ENCODE measurements at places on chromosomes 12 and 14.

DNA sequence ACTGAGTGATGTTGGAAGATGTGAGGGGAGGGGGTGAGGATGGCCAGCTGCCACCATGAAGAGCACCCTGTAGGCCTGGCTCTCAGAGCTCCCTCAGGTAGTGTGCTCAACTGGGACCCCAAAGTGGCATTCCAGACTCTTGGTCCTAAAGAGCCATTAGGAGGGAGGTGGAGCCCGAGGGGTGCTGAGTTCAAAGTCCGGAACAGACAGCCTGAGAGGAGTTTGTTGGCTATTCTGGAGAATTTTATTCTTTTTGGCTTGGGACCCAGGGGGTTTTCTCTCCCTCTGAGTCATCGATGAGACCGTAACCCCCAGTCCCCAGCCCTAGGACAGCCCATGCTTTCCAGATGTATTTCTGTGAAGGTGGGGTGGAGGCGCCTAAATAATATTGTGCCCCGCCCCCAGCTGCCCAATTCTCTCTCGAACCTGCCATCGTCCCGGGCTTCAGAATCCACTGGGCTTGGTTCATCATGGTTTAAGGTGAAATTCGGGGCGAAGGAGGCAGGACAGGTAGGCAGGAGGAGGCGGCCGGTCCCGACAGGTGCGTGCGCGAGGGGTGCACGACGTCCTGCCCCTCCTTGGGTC lies 690 bp upstream of the RBP5 start:
- no peak for DNase-seq

- DNase-seq = no peak
Observed at GRCh38 chr12:29024117-29024516, 125.0 kb upstream of the FAR2 start.

GRCh38 chr12:3161861-3162260 lies 84.7 kb downstream of the TSPAN9 start:
- DNase-seq = no peak

- DNase-seq = no peak
Observed at GRCh38 chr14:103423050-103423461, 37.8 kb downstream of the MARK3 start.

GRCh38 chr12:123815968-123816367 lies 53.9 kb downstream of the DNAH10 start:
- no peak for DNase-seq

- no peak for DNase-seq
Observed at GRCh38 chr12:111355201-111355925, 13.5 kb downstream of the PHETA1 start.

GRCh38 chr14:49982082-49982481 lies 89.2 kb downstream of the ARF6 start:
- DNase-seq = no peak

- no peak for DNase-seq
Observed at GRCh38 chr14:55274751-55275150, 3.5 kb downstream of the FBXO34 start.

DNA sequence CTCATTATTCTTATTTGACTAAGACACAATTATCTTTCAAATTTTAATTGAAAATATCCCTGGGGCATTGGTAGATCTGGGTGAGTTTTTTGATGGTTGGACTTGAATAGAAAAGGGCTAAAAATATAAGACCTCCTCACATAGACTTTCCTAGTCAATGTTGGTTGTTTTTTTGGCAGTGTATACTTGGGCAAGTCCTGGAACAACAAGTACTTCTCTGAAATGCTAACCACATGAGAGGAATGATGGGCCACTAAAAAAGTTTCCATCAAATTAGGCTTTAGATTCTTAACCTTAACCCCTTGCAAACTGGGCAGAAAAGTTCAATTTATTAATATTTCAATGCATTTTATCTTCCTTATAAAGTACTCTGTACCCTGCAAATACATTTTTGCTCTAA lies 97.6 kb downstream of the FGD4 start:
- no peak for DNase-seq

- DNase-seq = no peak
Observed at GRCh38 chr12:100545092-100545491, 28.4 kb upstream of the GAS2L3 start.

DNA sequence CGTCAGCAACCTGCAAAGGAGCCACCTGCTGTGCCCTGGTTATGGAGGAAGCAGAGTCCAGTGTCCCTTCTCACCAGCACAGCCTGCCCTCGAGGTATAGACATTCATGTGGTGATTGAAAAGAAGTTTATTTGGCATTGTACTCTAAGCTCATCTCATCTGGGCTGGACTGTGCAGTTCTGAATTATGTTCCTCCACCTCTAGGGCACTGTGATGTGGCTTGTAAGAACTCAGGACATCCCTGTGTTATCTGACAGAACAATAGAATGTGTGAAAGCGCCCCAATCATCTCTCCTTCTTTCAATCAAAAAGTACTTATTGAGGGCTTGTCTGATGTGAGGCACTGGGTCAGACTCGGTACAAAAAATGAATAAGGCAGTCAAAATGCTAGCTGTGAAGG lies 140.1 kb downstream of the DHRS2 start:
- no peak for DNase-seq

DNA sequence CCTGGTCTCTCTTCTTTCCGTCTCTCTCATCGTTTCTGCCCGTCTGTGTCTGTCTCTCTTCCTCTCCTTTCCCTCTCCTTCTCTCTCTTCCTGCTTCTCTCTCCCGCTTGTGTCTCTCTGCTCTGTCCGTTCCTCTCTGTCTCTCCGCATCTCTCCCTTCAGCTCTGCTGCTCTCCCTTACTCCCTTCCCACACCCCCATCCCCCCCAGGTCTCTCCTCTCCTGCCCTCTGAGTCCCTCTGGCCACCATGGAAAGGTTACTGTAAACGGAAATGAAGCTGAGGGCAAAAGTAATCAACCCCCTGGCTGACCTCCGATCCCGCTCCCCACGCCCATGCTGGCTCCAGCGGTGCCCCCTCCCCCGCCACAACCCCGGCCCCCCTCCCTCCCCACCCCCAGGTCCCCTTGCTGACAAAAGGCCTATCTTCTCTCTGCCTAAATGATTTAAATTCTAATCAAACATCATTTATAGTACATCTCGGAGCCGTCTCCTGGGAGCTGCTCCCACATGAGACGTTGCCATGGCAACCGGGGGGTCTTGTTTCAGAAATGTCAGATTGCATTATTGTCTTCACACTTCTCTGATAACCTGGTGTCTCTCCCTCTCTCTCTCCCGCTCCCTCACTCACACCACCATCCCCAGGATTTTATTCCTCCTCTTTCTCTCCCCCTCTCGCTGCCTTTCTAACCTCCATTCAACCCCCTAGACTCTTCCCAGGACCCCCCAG lies 203.8 kb downstream of the RBM19 start:
- no peak for DNase-seq

DNA sequence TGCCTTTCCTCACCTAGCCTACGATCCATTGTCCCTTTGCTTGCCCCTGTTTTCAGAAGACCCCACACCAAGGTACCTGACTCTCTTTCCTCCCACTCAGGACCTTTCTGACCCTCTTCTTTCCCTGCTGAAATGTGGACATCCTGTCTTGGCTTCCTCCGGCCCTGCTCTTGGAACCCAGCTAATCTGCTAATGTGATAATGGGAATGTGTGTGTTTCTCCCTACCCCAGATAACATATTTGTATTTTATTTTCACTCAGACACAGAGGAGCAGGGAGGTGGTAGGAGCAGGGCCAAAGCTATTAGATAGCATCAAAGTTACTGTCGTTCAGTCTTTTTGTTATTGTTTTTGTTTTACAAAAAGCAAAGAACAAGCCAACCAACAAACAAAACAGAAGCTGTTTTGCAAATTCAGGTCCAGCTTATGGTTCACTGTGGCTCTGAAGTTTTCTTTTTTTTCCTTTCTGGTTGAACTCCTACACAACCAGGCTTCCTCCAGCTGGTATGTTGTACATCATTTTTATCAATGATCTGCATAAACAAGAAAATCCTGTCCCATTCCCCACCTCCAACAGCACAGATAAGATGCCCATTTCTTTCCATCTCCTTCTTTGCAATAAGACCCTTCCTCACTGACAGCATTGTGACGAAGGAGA lies 137.3 kb downstream of the C12orf75 start:
- DNase-seq = no peak

GRCh38 chr12:58030566-58031279 lies 89.4 kb downstream of the ATP23 start:
- DNase-seq = no peak

GRCh38 chr12:19856389-19856788 lies 417.1 kb downstream of the AEBP2 start:
- no peak for DNase-seq

GRCh38 chr12:1796515-1797010 lies 23.8 kb upstream of the LRTM2 start:
- DNase-seq = peak; percentile 42

- DNase-seq = no peak
Observed at GRCh38 chr14:104868811-104869572, 3.9 kb downstream of the CEP170B start.

- DNase-seq = no peak
Observed at GRCh38 chr14:72800848-72801370, 93.0 kb downstream of the DPF3 start.

DNA sequence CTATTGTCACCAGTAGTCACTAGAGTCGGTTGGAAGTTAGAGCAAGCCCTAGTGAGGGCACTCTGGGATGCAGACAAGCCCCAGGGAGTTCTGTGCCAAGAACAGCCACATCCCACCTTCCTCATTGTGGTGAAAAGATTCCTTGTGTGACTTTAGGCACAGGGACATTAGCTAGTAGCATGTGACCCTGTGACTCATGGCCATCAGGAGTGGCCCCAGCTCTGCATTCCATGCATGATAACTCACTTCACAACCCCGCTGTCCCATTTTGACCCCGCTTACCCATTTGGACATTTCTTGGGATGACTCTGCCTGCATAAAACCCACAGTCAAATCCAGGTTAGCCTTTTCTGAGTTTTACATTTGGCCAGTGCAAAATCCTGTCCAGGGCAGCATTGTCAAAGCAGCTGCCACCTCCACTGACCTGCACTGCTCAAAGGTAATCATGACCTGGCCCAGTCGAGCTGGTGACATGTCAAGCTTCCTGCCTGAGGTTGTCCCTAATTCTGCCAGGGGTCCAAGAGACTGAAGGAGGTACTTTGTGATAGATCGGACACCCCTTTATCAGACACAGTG lies 430.5 kb downstream of the DPF3 start:
- DNase-seq = no peak

DNA sequence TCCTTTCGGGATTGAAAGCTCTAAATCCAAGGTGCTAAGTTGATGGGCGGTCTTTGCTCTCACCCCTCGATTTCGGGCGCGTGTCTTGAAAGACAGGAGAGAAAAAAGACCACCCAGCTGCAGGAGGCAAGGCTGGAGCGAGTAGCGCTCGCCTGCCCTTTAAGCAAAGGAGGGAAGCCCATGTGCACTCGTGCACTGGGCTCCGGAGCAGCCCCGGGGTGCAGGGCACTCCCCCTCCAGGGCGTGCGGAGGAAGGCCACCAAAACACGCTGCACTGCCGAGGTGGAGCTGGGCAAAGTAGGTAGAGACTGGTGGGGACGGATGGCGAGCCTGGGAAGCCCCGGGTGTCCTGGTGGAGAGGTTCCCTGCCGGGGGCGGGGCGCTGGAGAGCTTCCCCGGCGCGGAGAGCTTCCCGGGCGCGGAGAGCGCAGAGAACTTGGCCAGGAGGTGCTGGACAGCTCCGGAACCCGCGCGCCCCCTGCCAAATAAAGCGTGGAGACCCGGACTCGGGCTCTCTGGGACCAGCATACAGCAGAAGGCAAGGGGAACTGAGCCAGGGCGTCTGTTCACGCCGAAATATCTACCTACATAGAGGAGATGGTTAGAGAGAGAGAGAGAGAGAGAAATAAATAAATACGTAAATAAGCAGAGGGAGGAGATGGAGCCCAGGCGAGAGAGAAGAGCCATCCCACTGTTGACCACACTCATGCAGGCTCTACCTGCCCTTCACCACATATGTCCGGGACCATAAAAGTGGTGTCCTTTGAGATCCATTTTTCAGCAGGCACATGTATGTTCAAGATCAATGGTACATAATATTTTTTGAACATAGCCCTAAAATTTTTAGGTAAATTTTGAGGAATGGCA lies 662 bp upstream of the NELL2 start:
- peak; percentile 19 for DNase-seq

GRCh38 chr14:79721399-79722084 lies 489.8 kb downstream of the DIO2 start:
- no peak for DNase-seq

GRCh38 chr14:104882991-104883660 lies 18.1 kb downstream of the CEP170B start:
- no peak for DNase-seq

DNA sequence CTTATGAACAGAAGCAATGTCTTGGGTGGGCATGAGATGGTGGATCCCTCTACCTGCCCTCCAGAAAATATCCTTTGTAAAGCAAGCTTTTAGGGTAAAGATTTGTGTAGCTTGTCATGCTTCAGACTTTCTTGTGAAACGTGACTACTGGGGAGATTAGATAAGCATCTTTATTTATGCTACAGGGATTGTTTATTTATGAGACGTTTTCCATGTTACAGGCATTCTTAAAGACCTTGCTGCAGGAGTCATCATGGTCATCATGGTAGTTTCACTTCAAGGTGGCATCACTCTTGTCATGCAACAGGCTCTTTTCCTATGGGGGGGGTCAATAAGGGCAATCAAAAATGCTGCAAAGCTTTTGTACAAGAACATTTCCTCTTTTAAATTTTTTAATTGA lies 8.2 kb upstream of the MIS18BP1 start:
- DNase-seq = no peak

DNA sequence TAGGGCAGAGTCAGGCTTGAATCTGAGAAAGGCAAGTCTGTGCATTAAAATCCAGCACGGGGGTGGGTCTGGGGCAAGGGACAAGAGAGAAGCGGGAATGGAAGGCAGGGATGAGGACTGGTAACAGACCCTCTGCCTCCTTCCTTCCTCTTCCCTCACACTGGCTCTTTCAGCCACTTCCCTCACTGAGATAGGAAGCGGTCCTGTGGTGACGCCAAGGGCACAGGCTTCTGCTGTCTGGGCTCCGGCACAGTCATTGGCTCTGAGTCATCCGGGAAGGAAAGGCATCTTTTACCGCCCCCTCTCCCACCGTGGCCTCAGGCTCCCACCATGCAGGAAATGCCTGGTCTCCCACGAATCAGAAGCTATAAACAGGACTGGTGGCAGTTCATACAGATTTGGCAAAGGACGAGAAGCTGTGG lies 70.2 kb downstream of the ETV6 start:
- peak; percentile 42 for DNase-seq

GRCh38 chr12:80059102-80059501 lies 40.2 kb upstream of the OTOGL start:
- no peak for DNase-seq

- no peak for DNase-seq
Observed at GRCh38 chr12:111636209-111636945, 37.3 kb upstream of the ATXN2 start.

DNA sequence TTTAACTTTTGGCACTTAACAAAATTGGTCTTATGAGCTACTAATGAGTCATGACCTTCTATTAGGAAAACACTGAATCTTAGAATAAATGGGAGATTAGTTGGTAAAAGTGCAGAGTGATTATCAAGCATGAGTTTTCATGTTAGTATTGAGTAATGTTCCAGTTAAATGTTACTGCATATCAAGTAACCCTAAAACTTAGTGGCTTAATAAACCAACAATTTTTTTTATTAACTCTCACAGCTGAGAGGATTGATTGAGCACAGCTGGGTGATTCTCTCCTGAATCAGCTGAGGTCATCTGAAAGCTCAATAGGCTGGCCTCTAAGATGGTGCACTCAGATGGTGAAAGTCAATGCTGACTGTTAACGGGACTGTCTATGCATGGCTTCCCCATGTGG lies 248.6 kb downstream of the BCL11B start:
- DNase-seq = no peak

GRCh38 chr14:76456891-76457586 lies 81.1 kb downstream of the ESRRB start:
- no peak for DNase-seq

GRCh38 chr14:102525929-102526497 lies 16.4 kb upstream of the ANKRD9 start:
- DNase-seq = no peak

GRCh38 chr14:57957441-57957840 lies 91.5 kb upstream of the SLC35F4 start:
- no peak for DNase-seq
